GM23338 (cell line): ENCODE measurements at places on chromosomes 13 and 19.
A peak's percentile ranks its signal among the peaks of the same experiment; 100 is the strongest.

DNA sequence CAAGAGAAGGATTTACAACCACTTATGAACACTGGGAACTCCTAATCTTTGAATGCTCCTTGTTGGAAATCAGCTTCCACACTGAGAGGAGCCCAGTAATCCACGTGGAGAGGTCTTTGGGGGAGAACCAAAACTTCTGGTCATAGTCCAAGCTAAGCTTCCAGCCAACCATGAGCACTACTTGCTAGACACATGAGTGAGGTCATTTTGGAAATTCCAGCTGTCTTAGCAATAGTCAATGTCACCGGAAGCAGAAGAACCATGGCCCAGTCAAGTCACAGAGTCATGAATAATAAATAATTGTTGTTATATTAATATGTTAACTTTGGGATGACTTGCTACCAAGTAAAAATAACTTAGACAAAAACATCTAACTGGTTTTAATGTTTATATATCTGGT lies 324.9 kb upstream of the SGCG start:
- DNase-seq = no peak

- DNase-seq = no peak
Observed at GRCh38 chr13:80751854-80752253, 410.9 kb upstream of the SPRY2 start.

- DNase-seq = no peak
Observed at GRCh38 chr13:109203587-109203986, 574.2 kb downstream of the MYO16 start.

- no peak for DNase-seq
Observed at GRCh38 chr13:96991072-96991471, 3.2 kb downstream of the OXGR1 start.

GRCh38 chr13:111658145-111659100 lies 338.0 kb downstream of the TEX29 start:
- peak; percentile 73 for DNase-seq

DNA sequence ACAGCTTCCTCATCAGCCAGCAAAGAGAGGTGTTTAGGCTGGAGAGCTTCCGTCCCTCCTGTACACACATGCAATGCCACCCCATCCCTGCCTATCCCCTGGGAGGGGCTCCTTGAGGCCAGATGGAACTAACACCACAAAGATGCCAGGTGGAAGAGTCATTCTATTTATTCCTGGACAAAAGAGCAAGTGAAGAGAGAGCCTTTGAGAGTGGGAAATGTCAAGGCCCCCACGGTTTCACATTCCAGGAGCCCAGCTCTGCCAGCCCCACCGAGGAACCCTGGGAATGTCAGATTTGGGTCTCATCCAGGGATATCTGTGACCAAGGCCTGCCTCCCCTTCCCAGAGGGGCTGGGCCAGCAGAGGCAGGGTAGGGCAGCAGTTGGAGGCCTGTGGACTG lies 30.8 kb upstream of the IGFL1 start:
- no peak for DNase-seq

- no peak for DNase-seq
Observed at GRCh38 chr19:8608941-8609278, 1.6 kb downstream of the ADAMTS10 start.

DNA sequence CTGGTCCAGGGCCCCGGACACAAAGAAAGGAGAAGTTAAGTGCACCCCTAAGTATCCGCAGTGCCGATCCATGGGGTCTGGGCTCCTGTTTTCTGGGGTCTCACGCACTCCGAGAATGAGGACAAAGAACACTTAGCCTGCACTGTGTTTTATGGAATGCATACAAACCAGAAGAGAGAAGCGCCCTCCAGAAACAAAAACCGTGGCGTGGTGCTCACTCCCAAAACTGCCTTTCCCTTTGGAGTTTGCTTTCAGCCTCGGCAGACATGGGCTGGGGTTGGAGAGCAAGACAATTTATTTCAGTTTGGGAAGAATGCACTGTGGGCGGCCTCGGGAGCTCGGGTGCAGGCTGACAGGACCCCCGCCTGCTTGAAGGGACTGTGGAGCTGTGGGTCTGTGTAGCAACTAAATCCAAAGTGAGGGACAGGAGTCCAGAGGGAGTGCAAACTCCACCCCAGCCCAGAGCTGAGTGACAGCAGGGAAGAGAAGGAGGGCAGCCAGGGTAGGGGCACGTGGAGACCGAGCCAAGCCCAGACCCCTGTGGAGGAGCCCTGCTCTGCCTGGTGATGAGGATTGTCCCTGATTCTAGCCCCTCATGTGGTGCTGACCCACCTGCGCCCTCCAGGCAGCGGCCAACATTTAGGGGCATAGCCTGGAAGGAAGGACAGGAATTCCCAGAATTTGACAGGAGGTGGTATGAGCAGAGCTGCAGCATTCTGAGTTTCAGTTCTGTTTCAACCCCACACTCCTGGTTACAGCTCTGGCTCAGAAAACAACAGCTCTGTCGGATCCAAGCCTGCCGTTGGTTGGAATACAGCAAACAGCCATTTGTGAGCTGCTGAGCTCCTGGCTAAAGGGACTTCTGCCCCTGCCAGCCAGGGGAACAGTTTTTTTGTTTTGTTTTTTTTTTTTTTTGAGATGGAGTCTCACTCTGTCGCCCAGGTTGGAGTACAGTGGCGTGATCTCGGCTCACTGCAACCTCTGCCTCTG lies 37.8 kb upstream of the POP4 start:
- no peak for DNase-seq

DNA sequence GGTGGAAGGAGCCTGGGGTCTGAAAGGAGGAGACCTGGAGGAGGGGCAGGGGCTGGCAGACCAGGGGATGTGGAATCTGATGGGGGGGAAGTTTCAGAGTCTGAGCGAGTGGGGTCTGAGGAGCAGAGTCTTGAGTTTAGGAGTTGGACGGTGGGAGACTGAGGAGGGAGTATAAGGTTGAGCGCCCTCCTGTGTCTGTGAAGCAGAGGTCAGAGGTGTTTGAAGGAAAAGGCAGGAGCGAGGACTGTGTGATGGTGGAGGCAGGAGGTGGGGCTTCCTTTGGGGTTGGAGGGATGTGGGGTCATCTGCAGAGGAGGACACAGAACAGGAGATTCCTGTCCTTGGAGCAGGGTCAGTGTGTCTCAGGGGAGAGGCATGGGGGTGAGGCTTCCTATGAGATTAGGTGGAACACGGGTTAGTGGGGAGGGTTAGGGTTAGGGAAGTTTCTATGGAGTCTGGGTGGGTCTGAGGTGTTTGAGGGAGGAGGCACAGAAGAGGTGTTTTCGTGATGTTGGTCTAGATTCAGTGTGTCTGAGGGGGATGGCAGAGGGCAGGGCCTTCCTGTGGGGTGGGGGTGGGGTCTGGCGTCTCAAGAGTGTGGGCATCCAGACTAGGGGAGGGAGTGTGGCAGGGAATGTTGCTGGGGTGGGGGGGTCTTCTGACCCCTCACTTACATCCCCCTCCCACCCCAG lies 8.3 kb downstream of the RYR1 start:
- DNase-seq = peak; percentile 91

GRCh38 chr19:47523473-47523872 lies 8.6 kb upstream of the NAPA start:
- no peak for DNase-seq

- no peak for DNase-seq
Observed at GRCh38 chr19:45668342-45668871, 386 bp downstream of the GIPR start.

- no peak for DNase-seq
Observed at GRCh38 chr19:33376941-33377557, 3.5 kb downstream of the CEBPG start.

- no peak for DNase-seq
Observed at GRCh38 chr13:38204556-38204955, 145.1 kb upstream of the UFM1 start.

GRCh38 chr13:106507560-106508274 lies 27.7 kb downstream of the EFNB2 start:
- DNase-seq = peak; percentile 48
